ENCODE measurements at places on chromosomes 16 and 17.

DNA sequence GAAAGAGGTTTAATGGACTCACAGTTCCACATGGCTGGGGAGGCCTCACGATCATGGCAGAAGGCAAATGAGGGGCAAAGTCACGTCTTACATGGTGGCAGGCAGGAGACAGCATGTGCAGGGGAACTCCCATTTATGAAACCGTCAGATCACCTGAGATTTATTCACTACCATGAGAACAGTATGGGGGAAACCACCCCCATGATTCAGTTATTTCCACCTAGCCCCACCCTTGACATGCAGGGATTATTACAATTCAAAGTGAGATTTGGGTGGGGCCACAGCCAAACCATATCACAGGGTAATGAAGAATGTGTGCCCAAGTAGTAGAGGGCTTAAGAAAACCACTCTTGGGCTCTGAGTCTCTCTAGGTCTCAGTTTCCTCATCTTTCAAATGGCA, 85.1 kb downstream of the PRKCB start:
- no peak for DNase-seq

DNA sequence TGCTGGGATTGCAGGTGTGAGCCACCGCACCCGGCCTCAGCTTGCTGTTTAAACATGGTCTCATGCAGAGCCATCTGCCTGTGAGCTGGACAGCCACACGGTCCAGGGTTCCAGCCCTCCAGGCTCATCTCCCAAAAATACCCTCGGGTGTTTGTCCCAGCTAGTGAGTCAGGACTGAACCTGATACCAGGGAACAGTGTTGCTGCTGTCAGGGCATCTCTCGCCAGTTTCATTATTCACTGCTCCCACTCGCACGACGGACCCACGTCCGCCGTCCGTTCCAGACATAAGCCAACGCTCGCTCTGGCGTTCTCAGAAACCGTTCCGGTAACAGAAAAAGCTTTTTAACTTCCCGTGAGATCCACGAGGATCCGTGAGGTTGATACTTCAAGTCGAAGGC, 77.6 kb downstream of the NXN start:
- DNase-seq: no peak

DNA sequence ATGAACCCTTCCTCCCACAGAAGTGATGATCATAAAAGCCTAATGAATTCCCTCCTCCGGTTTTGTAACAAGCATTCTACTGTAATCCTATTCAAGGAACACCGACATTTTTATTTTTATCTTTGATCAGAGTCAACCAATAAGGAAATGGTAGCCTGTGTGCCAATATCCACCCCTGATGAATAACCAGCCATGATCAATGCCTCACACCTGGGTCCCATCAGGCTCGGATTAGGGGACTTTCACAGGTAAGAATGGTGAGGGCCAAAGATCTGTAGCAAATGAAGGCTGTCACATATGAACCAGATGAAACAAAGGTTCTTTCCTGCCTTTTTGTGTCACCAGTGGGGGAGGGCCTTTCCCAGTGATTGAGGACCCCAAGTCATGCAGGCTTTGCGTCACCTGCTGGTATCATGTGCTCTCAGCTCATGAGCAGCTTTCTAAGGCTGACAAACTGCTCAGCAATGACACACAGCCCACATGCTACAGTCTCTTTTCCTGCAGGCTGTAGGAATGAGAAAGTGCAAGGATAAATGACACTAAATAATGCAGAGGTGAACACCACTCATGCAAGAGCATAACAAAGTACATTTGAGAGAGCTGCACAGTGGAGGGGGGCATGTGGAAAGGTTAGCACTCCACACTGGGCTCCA, 34.9 kb downstream of the TOM1L2 start:
- no peak for DNase-seq

GRCh38 chr17:1043601-1044251, 46.8 kb downstream of the TIMM22 start:
- DNase-seq: no peak

DNA sequence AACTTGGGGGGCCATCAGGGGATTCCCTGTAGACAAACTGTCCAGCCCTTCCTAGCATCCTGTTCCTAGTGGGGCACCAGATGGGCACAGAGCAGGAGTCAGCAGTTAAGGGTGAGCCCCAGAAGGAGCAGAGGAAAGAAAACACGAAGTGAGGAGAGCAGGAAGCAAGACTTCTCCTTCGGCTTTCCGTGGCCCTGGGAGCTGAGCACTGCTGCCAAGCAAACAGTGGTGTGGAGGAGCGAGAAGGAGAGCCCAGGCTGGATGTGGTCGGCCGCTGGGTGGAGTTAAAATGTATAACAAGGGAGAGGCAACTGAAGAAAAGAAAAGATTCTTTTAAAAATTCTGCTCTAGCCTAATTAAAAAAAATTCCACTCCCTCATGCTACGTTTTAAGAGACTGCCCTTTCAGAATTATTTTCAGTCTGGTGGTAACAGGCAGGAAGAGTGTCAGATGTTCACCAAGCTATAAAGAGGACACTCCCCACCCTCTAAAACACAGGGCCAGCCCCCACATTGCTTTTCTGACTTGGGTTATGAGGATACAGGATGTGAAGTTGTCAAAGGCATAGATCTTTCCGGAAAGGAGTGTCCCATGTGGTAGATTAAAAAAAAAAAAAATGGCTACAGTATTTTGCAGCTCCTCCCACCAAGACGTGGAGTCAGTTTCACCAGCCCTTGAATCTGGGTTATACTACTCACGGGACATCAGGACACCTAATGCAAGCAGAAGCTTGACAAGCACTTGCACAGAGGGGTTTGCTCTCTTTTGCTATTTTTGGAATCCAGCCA, 74.9 kb upstream of the ZFHX3 start:
- no peak for DNase-seq

GRCh38 chr16:83626204-83626603, 181.6 kb upstream of the HSBP1 start:
- DNase-seq: no peak

- DNase-seq: no peak
Observed at GRCh38 chr16:79132701-79133100, 467.8 kb downstream of the MAF start.

- DNase-seq: no peak
Observed at GRCh38 chr17:15220785-15221184, 44.3 kb downstream of the PMP22 start.

- DNase-seq: no peak
Observed at GRCh38 chr17:66762276-66762675, 72.6 kb upstream of the CACNG5 start.

DNA sequence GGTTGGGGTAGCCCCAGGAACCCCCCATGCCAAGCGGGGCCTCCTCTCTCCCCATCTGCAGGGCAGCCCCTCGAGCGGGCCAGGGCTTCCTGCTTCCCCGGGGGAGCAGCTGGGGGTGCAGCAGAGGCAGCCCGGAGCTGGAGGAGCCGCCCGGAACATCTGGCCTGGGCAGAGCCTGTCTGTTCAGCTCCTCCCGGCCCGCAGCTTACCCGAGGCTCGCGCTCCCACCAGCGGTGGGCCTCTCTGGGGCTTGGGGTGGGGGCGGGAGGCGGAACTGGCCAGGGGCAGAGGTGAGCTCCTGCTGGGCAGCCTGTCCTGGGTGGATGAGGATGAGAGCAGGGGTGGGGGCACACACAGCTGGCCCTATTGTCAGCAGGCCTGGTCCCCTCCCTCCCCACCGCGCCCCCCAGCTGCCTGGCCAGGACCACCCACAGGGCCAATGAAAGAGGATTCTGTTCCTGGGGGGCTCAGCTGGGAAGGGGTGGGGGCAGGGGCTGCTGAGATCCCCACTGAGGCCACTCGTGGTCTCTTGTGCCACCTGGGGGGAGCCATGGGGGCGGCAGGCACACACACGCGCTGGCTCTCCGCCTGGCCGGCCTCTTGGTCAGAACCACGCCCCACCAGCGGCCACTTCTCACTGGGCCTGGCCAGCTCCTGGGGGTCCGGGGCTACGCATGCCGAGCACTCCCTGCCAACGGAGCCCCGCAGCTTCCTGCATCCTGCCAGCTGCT, 34.7 kb downstream of the BAHCC1 start:
- peak; percentile 70 for DNase-seq

GRCh38 chr16:3995001-3995400, 114.5 kb upstream of the CREBBP start:
- no peak for DNase-seq

- DNase-seq: no peak
Observed at GRCh38 chr16:4046221-4046620, 70.0 kb downstream of the ADCY9 start.

DNA sequence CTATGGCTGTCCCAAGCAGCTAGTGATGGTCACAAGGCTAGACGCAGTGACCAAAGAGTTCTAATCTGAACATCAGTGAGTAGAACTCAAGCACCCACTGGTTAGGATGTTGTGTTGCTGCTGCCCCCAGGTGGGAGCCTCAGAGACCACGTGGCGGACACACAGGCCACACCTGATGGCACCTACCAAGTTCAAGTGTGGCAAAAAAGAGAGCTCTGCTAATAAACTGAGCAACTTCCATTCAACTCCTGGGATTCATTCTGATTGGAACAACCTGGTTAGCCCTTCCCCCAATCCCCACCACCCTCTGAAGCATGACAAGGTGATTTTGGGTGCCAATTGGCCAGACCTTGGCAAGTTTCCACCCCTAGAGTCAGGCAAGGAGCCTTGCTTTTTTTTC, 3.5 kb upstream of the LCMT1 start:
- DNase-seq: no peak

DNA sequence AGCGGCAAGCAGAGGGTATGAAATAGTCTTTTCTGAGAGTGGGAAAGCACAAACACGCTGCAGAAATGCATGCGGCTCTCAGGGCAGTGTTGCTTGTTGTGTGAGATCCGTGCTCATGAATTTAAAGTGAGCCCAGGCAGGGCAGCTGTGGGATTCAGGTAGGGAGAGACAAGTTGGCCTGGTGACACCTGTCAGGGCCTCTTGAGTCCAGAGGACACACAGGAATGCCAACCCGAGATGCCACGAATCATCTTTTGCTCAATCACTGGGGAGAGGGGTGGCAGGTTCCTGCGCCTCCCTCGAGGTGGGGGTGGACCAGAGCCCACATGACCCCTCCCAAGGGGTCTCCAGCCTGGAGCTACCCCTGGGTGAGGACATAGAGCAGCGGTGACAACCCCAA, 211.9 kb downstream of the GSG1L start:
- DNase-seq: no peak

DNA sequence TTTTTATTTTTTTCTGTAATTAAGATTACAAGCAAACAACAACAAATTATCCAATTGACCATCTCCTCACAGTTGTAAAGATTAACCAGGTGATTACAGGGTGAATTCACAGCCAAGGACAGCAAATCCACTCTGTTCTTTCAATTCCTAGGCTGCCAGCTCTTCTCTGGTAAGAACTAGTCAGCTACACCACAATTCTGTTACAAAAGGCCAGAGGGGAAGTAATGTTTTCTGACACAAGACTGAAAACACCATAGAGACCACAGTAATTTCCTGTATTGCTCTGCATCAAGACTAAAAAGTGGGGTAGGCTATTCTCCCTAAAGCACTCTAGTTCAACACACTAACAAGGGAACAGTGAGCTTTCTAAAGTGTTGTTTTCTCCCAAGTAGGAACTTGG, 10.6 kb downstream of the CA10 start:
- no peak for DNase-seq

- DNase-seq: no peak
Observed at GRCh38 chr17:80248894-80249710, 11.6 kb upstream of the RNF213 start.

GRCh38 chr17:32385121-32385520, 35.2 kb downstream of the ZNF207 start:
- no peak for DNase-seq

Data from NCI-H446 (cell line).